Neuronal stem cell (in vitro differentiated cells): ENCODE measurements at places on chromosomes 7 and 10.

GRCh38 chr7:99004781-99005500 is 126.6 kb downstream of the TRRAP start:
- no peak for DNase-seq

GRCh38 chr10:132624061-132624846 is 86.7 kb downstream of the INPP5A start:
- no peak for DNase-seq

DNA sequence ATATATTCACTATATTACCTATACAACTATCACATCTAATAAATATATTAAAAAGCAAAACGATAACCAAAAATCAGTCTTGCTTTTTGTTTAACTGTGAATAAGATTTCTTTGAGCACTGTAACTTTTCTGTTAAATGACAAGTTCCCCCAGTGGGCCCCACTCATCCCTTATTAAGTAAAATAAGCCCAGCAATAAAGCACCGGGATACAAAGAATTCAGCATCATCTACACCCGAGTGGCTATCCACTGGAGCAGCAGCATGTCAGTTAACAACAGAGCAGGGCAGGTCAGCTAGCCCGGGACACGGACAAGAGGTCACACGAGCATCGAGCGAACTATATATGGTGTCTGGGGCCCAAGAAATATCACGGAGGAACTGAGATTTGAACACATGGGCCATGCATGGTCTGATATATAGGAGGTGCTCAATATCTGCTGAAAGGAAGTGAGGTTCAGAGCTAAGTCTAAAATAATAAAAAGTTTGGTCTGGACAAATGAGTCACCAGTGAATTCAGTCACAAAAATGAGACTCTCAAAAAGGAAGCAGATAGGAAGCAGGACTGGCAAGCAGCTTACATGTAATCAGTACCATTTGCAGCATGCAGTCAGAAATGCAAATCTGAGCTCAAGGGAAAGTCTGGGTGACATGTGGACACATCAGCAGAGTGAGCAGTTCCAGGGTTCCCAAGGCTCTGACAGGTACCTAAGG is 4.1 kb downstream of the ERCC6 start:
- DNase-seq = no peak

DNA sequence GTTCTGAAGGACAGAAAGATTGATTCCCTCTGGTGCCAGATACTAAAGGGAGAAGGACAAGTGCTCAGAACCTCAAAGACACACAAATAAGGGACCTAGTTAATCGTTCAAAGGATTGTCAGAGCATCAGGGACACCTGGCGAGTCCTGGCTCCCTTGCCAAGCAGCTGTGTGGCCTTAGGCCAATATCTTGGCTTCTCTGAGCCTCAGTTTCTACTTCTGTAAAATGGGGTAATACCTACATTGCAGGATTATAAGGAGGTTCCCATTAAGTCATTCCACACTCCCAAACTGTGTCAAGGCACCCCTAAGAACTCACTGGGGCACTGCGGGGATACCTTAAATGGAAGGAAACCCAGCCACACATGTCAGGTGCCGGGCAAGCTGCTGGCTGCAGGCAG is 29.4 kb downstream of the DRGX start:
- DNase-seq = no peak

DNA sequence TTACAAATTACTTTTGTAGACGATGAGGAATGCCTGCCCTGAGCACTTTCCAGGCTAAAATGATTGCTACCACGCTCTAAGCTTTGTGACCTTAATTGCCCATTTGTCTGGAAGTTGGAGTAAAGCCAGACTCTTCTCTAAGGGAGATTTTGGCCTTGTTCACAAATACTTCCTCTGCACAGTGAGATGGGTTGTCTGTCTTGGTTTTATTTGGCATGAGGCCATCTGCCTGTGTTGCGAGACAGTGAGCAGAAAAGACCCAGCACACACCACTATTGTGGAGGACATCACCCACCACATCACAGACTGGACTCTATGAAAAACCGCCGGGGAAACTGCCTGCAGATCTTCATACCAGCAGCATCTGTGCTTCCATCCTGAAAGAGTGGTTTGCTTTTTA is 138.4 kb downstream of the BICC1 start:
- DNase-seq = no peak

- DNase-seq = no peak
These were observed 77.0 kb downstream of the FRMD4A start for GRCh38 chr10:14253711-14254110.

GRCh38 chr7:80643336-80643915 is 5.0 kb downstream of the CD36 start:
- no peak for DNase-seq

DNA sequence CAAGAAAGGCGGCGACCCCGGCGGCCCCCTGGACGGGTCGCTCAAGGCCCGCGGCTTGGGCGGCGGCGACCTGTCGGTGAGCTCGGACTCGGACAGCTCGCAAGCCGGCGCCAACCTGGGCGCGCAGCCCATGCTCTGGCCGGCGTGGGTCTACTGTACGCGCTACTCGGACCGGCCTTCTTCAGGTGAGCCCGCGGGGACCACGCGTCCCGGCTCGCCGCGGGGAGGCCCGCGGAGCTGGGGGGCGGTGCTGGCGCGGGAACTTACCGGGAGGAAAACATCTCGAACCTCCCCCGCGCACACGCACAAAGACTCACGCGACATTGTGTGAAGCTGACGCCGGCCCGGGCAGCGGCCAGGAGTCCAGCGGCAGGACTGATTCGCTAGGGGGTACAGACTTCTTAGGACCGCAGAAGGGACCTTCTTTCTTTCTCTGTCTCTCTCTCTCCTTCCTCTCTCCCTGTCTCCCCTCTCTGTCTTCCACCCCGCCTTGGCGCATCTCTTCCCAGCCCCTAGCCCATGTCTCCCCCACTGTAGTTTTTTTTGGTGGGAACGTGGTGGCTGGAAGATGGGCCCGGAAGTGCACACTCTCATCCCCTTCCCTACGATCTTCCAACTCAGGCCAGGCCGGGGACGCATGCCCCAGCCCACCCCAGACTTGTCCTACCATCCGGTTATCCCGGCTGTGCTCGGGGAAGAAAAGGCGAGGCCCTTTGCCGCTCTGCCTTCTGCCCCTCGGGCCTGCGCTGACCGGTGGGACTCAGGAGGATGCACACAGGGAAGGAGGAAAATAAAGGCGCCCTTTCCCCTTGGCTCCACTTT is 1.2 kb downstream of the EN2 start:
- no peak for DNase-seq

DNA sequence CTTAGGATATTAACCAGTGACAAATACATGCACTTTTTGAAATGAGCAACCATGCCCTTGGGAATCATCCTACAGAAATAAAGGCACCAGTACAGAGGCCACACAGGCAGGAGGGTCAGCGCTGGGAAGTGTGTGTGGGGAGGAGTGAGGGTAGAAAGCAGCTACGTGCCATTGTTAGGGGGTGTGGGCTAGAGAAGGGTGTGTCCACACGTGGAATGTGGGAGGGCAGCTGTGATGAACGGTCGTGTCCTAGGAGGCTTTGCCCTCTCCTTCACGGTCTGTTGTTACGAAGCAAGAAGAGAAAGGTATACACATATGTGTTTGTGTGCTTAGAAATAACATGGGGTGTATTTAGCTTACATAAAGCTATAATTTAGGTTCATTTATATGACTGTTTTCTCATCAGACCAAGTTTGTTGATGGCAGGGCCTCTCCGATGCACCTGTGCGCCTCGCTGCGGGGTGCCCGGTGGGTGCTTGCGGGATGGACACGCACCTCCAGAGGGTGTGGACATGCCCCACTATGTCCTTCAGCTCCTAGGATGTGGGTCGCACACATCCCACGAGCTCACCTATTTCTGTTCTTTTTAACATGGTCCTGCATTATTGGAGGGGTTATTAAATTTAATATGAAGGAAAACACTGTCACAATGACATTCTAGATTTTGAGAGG is 16.9 kb upstream of the GET4 start:
- DNase-seq = no peak

- DNase-seq = no peak
These were observed 22.2 kb downstream of the SLC16A12 start for GRCh38 chr10:89513206-89513605.

DNA sequence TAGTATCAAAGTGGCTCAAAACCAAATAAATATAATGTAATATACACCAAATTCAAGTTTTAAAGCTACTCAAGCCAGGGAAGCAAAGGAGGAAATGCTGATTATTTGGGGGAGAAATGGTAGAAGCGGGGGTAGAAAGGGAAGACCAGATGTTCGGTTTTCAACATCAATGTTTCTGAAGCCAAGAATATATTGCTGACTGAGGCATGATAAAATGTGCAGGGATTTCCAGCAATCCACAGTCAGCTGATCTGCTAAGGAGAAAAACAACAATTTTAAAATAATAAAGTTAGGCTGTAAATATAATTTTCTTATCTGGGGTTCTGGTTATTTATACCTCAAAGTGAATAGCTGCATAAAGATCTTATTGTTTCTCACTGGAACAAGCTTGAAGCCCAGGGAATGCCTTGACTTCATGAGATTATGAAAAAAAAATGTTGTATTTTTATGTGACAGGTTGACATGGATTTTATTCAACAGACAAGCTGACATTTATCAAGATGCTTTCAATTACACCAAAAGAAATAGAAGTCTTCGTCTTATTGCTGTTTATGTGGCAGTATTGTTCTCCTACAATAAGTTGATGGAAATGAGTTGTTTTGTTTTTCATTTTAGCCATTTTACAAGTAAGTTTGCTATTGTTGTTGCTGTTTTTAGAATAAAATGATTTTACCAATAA is 28.6 kb upstream of the BMPER start:
- DNase-seq = no peak

- DNase-seq = peak; percentile 42
These were observed 2.8 kb downstream of the PDGFA start for GRCh38 chr7:516606-517456.

DNA sequence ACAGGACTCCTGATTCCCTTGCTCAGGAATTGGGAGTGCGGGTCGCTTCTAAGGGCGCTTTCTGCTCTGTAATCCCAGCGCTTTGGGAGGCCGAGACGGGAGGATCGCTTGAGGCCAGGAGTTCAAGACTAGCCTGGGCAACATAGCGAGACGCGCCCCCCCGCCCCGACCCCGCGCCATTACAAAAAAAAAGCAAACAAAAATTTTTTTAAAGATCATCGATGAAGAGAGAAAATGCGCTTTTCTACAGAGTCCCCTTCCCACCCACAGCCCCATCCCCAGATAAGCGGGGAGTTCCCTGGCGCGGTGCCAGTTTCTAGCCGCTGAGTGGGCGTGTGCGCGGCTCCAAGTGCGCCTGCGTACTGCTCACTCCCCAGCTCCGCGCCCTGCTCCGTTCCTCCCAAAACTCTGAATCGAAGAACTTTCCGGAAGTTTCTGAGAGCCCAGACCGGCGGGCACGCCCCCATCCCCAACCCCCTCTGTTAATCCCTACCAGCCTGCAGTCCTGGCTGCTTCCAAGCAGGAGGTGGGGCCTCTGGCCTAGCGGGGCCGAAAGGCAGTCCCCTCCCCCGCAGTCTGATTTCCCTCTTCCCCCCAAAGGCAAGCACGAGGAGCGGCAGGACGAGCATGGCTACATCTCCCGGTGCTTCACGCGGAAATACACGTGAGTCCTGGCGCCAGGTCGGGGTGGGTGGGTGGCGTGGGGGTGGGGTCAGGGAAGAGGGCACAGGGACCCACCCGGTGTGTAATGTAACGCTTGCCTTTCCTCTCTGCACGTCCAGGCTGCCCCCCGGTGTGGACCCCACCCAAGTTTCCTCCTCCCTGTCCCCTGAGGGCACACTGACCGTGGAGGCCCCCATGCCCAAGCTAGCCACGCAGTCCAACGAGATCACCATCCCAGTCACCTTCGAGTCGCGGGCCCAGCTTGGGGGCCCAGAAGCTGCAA is 1.0 kb downstream of the HSPB1 start:
- peak; percentile 88 for DNase-seq

DNA sequence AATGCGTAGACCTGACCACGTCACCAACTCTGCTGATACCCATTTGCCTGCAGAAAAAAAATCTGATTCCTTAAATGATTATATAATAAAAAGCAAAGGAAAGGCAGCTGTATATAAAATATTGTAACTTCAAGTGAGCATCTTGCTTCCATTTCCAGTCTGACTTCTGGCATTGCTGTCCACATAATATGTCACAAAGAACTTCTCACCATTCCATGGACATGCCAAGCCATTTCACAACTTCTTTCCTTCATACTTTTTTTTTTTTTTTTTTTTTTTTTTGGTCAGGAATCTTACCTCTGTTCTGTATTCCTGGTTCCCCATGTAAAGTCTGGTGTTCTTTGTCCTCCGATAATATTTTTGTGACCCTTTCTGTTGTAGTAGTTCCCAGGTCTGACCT is 165.5 kb downstream of the SND1 start:
- DNase-seq = no peak

DNA sequence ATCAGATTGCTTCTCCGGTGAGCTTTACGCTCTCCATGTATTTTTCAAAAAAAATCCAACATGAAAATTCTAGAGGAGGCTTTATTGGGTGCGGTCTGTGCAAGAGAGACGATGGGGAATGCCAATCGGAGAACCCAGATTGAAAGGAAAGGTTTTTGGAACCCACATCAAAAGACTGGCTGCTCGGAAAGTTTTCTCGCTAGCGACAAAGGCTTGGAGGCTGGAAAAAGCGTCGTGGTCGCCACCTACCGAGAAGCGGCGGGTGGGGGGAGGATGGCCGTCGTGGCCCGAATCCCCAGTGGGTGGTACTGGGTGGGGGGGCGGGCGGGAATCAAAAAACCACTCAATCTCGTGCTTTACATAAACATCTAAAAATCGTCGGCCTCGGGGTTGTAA is 1.1 kb upstream of the GTF2I start:
- DNase-seq = no peak

GRCh38 chr10:59623133-59624121 is 86.2 kb downstream of the SLC16A9 start:
- no peak for DNase-seq

- no peak for DNase-seq
These were observed 78.8 kb downstream of the MTPAP start for GRCh38 chr10:30270247-30270646.

DNA sequence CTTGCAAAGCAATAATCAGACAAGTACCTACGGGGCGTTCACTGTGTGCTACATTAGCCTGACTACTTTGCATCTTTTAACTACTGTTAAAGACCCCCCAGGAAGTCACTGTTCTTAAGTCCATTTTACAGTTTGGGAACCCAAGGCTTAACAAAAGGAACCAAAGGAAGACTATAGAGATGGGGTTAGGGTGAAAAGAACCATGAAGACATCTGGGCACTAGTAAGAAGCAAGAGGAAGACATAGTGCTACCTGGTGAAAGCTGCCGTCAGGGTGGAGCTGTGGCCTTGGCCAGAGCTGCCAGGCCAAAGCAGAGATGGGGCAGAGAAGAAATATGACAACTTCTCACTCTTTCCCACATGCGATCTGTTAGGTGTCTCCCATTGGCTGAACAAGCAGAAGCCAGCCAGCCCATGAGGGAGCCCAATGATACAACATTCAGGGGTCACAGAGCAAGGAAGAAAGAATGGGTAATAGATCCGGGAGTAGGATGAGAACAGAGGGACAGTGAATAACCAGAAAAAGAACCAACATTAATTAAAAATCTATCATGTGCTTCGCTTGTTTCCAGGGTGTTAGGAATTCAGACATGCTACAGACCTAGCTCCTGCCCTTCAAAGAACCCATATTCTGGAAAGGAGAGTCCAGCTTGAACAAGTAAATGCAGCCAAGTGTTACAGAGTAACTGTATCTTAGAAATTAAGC is 85.4 kb downstream of the ARID5B start:
- DNase-seq = no peak

- DNase-seq = no peak
These were observed 60.2 kb downstream of the CHST15 start for GRCh38 chr10:124032971-124033886.

GRCh38 chr10:3806603-3807002 is 21.6 kb upstream of the KLF6 start:
- no peak for DNase-seq
